Right kidney (tissue), 9 donors: ENCODE measurements at places on chromosomes 13 and 19.

- DNase-seq, result no peak
Measured at GRCh38 chr13:43300865-43301264, 277.5 kb downstream of the DNAJC15 start.

DNA sequence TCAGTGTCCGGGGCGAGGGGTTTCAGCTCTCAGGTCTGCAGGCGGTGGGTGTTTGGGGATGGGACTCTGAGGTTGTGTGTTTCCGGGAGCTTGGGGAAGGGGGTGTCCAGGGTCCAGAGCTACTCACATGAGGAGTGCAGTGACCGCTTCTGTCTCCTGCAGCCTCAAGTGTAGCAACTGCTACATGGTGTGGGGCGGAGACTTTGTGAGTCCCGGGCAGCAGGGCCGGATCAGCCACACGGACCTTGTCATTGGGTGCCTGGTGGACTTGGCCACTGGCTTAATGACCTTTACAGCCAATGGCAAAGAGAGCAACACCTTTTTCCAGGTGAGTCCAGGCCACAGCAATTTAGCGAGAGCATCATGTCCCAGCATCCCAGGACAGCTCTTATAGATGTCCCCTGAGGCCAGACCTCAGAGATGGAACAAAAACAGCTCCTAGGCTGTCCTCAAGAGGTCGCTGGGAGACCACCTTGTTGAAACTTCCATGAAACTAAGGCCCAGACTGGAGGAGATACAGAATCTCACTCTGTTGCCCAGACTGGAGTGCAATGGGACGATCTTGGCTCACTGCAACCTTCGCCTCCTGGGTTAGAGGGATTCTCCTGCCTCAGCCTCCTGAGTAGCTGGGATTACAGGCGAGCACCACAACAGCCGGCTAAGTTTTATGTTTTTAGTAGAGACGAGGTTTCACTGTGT, 44.9 kb downstream of the RYR1 start:
- no peak for DNase-seq

GRCh38 chr19:15108845-15109767, 1.9 kb downstream of the SYDE1 start:
- DNase-seq, result no peak

DNA sequence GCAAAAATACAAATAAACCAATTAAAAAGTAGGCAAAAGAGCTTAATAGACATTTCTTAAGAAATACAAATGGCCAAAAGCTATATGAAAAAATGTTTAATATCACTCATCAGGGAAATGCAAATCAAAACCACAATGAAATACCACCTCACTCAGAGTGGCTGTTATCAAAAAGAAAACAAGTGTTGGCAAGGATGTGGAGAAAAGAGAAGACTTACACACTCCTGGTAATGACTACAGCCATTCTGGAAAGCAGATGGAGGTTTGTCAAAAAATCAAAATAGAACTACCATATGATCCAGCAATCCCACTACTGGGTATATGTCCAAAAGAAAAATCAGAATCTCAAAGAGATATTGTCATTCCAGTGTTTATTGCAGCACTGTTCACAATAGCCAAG, 223.5 kb upstream of the SLC10A2 start:
- no peak for DNase-seq

GRCh38 chr19:12425236-12425887, 15.5 kb downstream of the ZNF443 start:
- DNase-seq, result no peak

GRCh38 chr19:10796653-10797052, 39.4 kb downstream of the TMED1 start:
- DNase-seq, result no peak
